ENCODE measurements at places on chromosomes 13 and 19. TPM values are rescaled to one million over a fixed set of nuclear protein-coding genes. Genes with fewer than 3 reads are reported as not detected.

Gene STXBP2
- total RNA-seq, result 33.6 TPM

Gene SHANK1
- 2.9 TPM for total RNA-seq

Gene ARHGAP33
- total RNA-seq, result 47.4 TPM

Gene WDR18
- total RNA-seq, result 143 TPM

Gene DLEU7
- not detected for total RNA-seq

Gene MBD3L5
- not detected for total RNA-seq

Gene TPTE2
- 0.24 TPM for total RNA-seq

Gene SEMA6B
- 74.8 TPM for total RNA-seq

Gene CEACAM21
- 2.8 TPM for total RNA-seq

Gene HTR2A
- not detected for total RNA-seq

Gene LILRA1
- total RNA-seq, result not detected

Gene APLP1
- 134 TPM for total RNA-seq

Gene LGI4
- total RNA-seq, result 42.0 TPM

Gene PLA2G4C
- total RNA-seq, result 1.5 TPM

Gene IGSF23
- not detected for total RNA-seq

Gene ZNF28
- total RNA-seq, result 11.6 TPM

Gene PTGER1
- not detected for total RNA-seq

Gene SMIM44
- total RNA-seq, result not detected

Gene CYP4F3
- not detected for total RNA-seq

Gene ZNF568
- 11.5 TPM for total RNA-seq

Gene DMKN
- 232 TPM for total RNA-seq

Gene CEACAM4
- total RNA-seq, result not detected

Gene SLC25A41
- total RNA-seq, result 1.9 TPM

Gene UFM1
- 40.4 TPM for total RNA-seq

Gene NPHS1
- 1.1 TPM for total RNA-seq

Gene PSMD8
- total RNA-seq, result 312 TPM

Gene SIX5
- 78.8 TPM for total RNA-seq

Gene ZNF439
- total RNA-seq, result 0.07 TPM

Gene ZNF112
- total RNA-seq, result 5.8 TPM

Gene ATP8B3
- 8.6 TPM for total RNA-seq

Gene IFNL1
- not detected for total RNA-seq

Gene ZNF382
- total RNA-seq, result 57.8 TPM

Gene CLIP3
- 7.1 TPM for total RNA-seq

Gene FAM124A
- total RNA-seq, result 0.18 TPM

Gene ZSCAN4
- total RNA-seq, result not detected

Gene CYP4F2
- not detected for total RNA-seq

Gene STARD13
- total RNA-seq, result 23.5 TPM

Gene TJP3
- total RNA-seq, result 5.2 TPM

Gene ZNF556
- total RNA-seq, result 0.21 TPM

Gene ZNF77
- 4.7 TPM for total RNA-seq

Gene LYL1
- total RNA-seq, result 5.6 TPM

Gene FFAR1
- total RNA-seq, result not detected

Gene NLRP4
- not detected for total RNA-seq

All from cardiac muscle cell (in vitro differentiated cells and primary cell).